Epithelial cell of prostate (primary cell): ENCODE measurements at places on chromosomes 2 and 18.

GRCh38 chr2:55009277-55010060 is 40.8 kb downstream of the RTN4 start:
- DNase-seq, result no peak

DNA sequence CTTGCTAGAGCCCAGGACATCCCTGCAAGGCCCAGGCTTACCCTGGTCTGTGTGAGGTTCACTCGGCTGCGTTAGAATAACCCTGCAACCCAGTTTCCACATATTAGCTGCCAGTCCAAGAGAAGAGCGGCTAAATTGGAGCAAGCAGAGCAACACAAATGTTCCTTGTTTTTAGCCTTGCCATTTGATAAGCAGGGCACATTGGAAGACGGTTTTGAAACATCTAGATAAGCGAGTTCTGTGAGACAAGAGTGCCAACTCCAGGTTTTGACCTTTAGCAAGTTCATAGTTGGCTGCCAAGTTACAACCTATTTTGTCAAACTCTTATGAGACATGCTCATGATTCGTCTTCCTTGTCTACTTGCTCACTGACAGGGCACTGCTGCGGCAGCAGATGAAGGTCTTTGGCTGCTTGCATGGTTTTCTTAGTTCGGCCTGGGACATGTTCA is 23.5 kb downstream of the DPP4 start:
- DNase-seq, result no peak

GRCh38 chr18:47253101-47253654 is 1.7 kb upstream of the SKOR2 start:
- DNase-seq, result no peak

- DNase-seq, result no peak
Observed at GRCh38 chr18:43046322-43046721, 69.2 kb downstream of the RIT2 start.

- no peak for DNase-seq
Observed at GRCh38 chr2:219695145-219695709, 67.8 kb downstream of the SLC4A3 start.
